ENCODE measurements at places on chromosomes 7 and 10.

- no peak for DNase-seq
Observed at GRCh38 chr10:59016043-59016442, 160.4 kb upstream of the PHYHIPL start.

- no peak for DNase-seq
Observed at GRCh38 chr10:129642427-129642826, 175.4 kb downstream of the MGMT start.

- DNase-seq, result no peak
Observed at GRCh38 chr7:147276783-147277370, 1160.3 kb downstream of the CNTNAP2 start.

- no peak for DNase-seq
Observed at GRCh38 chr7:158019726-158020705, 567.6 kb downstream of the PTPRN2 start.

- no peak for DNase-seq
Observed at GRCh38 chr7:91319351-91319750, 55.1 kb downstream of the FZD1 start.

GRCh38 chr7:93150200-93150835 lies 2.1 kb upstream of the SAMD9L start:
- no peak for DNase-seq

DNA sequence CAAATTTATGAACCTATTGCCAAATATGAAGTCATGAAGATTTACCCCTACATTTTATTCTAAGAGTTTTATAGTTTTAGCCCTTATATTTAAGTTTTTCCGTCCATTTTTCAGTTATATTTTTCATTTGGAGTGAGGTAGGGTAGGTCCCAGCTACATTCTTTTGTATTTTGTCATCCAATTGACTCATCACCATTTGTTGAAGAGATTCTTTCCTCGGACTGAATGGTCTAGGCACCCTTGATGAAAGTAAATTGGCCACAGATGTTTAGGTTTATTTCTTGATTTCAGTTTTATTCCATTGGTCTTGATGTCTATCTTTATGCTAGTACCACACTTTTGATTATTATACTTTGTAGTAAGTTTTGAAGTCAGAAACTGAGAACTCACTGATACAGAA lies 22.7 kb downstream of the CYP2C19 start:
- no peak for DNase-seq

DNA sequence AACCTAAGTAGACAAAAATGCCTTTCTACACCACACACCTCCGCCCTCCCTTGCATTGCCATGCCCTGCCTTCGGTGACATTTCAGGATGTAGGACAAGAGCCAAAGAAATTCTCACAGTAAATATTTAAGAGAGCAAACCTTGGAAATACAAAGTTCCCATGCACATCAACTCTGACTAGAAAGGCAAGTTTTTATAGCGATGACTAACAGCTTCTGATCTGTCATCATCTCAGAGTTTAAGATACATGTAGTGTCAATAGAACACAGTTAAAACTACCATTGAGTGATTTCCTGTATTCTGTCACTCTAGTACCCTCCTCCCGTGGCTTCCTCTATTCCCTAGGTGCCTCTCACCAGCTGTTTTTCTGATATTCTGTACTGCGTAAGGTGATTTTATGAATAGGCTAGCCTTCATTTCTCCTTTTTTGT lies 20.7 kb downstream of the SLC16A9 start:
- peak; percentile 96 for DNase-seq

- DNase-seq, result no peak
Observed at GRCh38 chr10:130656582-130657133, 520.5 kb downstream of the GLRX3 start.

GRCh38 chr10:58399410-58399809 lies 14.2 kb downstream of the TFAM start:
- no peak for DNase-seq

DNA sequence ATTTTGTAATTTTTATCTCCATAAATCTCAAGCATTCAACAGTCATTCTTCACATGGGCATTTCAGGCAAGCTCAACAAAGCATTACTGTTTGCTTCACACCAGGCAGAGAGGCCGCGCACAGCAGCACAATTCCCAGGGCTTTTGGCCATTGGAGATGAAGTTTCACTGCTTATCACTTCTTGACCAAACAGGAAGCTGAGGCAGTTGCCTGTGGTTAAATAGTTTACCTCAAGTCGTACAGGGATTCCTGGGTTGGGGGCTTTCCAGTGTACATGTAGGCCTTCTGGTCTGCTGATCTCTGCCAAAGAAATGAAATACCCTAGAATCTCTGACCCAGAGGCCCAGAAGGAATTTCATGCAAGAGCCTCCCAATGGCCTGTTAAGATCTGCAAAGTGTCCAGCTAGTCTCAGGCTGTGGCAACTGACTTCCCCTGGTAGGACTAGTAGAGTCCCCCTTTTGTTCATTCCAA lies 11.2 kb upstream of the PRDX3 start:
- no peak for DNase-seq

GRCh38 chr10:60222047-60222446 lies 167.6 kb downstream of the ANK3 start:
- DNase-seq, result no peak

DNA sequence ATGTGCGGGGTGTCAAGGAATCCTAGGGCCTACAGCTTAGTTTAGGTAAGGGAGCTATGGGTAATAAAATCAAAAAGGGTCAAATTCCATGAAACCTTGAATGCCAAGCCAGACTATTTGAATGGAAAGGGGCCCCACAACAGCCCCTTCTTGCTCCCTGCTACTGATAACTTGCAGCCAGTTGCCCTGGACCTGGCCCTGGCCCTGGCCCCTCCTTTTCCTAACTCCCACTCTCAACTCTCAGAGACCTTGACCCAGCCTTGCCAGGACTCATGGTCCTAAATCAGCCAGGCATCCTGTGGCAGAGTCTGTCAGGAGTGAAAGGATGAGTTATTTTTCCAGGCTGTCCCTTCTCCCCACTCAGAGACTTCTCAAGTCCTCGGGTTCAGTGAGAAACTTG lies 5.9 kb downstream of the KCNIP2 start:
- DNase-seq, result no peak

DNA sequence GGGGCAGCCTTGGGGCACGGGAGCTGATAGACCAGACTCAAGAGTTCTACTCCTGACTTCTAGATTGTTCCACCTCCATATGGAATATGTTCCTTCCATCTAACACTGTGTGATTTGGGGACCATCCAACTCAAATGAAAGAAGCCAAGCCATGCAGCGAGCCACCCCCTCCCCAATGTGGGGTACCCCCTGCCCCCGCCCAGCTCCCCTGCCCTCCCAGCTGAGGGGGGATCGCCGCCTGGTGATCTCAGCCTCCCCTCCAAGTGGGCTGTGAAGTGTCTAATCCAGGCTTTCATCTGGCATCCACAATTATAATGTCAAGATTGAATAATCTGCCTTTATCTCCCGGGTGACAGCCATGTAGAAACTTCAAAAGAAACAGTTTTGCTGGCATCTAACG lies 246.1 kb downstream of the RPS24 start:
- no peak for DNase-seq

- no peak for DNase-seq
Observed at GRCh38 chr10:72274730-72275350, 1.1 kb downstream of the DDIT4 start.

DNA sequence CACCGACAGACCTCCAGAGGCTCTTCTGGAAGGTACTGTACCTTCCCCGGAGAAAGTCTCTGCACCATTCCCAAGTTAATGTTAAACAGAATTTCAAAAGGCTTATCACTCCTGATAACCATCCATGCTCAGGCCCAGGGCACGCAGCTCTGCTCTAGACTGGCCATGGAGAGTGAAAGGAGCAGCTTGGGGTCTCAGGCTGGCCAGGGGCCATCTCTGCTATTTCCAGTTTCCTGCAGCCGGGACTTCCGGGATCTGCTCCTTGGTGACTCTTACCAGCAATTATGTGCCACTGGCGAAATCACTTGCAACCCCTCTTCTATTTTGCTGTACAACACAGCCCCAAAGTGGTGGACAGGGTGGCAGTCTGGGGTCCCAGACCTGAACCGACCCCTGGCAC lies 6.0 kb downstream of the CLDN15 start:
- DNase-seq, result no peak

GRCh38 chr7:31006857-31007256 lies 43.1 kb downstream of the GHRHR start:
- DNase-seq, result peak; percentile 7

- DNase-seq, result no peak
Observed at GRCh38 chr10:4333459-4333894, 492.5 kb upstream of the AKR1E2 start.

- DNase-seq, result no peak
Observed at GRCh38 chr7:4809091-4809591, 33.7 kb downstream of the AP5Z1 start.

- no peak for DNase-seq
Observed at GRCh38 chr7:128939861-128940410, 2.2 kb downstream of the IRF5 start.

DNA sequence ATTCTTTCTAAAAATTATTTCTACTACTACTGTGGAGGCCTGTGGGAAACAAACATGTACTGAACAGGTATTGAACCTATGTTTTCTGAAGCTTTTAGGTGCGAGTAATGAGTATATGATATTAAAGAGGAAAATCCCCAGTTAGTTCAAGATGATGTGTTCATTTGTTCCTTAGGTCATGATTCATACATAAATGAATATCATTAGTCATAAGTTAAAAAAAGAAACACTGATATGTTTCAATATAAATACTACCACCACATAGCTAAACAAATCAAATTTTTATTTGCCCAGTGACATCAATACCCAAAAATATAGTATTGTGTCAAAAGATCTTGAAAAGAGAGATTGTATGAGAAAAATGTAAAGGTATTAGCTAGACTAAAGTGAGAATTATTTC lies 210.7 kb upstream of the GNAI1 start:
- DNase-seq, result no peak

- no peak for DNase-seq
Observed at GRCh38 chr10:93806903-93807302, 49.2 kb downstream of the LGI1 start.

DNA sequence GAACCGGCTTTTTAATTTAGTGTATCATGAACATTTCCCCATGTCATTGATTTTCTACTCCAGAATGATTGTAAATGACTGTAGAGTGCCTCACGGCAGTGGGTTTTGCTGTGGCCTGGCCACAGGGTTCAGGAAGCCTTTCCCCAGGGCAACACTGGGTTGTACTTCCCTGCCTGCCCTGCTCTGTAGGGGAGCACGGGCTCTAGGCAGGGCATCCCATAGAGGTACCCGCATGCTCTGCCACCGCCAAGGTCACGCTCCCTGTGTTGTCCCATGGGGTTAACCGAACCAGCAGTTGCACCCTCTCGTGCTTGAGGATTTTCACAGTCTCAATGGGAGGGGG lies 63.8 kb downstream of the BPGM start:
- DNase-seq, result no peak

DNA sequence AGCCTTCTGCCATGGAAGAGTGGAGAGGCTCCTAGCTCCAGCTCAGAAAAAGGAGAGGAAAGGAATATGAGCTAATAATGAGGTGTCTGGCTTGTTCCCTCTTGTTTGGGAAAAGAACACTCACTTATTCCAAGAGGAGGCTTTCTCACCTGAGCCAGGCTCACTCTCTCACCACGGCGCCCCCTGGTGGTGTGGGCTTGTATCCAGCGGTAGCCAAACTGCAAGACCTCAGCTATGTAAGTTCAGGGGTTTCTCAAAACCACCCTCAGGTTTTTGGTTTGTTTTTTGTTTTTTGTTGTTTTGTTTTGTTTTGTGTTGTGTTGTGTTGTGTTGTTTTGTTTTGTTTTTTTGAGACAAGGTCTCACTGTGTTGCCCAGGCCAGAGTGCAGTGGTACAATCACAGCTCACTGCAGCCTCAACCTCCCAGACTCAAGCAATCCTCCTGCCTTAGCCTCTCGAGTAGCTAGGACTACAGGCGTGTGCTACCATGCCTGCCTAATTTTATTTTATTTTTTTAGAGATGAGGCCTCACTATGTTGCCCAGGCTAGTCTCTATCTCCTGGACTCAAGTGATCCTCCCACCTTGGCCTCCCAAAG lies 124.0 kb downstream of the TMEM130 start:
- DNase-seq, result peak; percentile 21

- DNase-seq, result no peak
Observed at GRCh38 chr10:17742918-17743317, 9.1 kb upstream of the TMEM236 start.

GRCh38 chr10:526651-527312 lies 162.7 kb downstream of the DIP2C start:
- DNase-seq, result no peak

DNA sequence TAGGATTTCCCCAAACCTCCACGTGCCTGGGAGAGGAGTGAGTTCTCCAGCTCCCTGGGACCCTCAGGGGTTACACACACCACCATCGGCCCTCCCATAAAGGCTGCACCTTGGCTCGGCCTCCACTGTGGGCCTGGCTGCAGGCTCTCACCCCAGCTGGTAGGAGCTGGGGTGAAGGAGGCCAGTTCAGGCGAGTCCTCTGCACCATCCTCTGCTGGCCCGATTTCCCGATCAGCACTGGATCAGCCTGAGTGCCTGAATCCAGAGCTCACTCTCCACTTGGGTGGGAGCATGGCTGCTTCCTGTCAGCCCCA lies 115.1 kb upstream of the RET start:
- no peak for DNase-seq

DNA sequence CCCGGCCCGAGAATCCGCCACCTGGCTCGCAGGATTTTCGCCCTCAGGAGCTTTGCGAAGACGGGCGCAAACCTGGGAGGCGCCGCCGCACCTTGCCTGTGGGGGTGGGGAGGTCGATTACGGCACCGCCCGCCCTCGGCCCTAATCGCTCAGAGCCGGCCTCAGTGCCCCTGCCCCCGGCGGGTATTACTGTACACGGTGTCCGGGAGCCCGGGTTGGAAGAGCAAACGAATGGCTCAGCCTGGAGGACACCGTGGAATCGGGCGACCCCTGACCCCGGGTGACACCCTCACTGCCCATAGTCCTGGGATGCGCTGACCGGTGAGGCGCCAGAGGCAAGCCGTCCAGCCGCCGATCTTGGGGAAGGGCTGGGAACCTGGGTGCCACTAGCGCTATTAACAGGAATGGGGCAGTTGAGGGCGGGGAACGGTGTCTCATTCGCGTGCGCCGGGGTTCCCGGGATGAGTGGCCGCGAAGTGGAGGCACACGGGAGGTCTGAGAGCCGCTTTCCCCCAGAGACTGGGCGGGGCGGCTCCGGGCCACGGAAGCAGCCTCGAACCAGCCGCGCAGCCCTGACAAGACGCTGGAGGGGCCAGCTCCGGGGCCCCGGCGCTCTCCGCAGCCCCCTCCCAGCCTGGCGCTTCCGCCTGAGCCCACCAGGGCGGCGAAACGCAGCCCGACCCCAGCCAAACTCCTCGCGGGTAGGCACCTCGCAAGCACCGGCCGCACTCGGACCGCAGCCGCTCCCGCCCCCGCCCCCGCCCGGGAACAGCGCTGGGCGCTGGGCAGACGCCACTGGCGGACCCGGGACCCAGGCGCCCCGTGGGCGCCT lies 167.5 kb downstream of the NRF1 start:
- no peak for DNase-seq

GRCh38 chr7:66698652-66699205 lies 41.8 kb upstream of the RABGEF1 start:
- DNase-seq, result no peak

GRCh38 chr7:79979437-79979836 lies 155.2 kb upstream of the GNAI1 start:
- DNase-seq, result no peak

- no peak for DNase-seq
Observed at GRCh38 chr7:150514748-150515222, at the start of gene GIMAP7. Gene GIMAP7, plus strand, starts transcription at chr7:150514872. Its CDS starts 5,103 bp downstream, at chr7:150519975.

Data from LNCaP clone FGC (cell line).